Inflammatory macrophage (primary cell): ENCODE measurements at places on chromosomes 12 and 14.

DNA sequence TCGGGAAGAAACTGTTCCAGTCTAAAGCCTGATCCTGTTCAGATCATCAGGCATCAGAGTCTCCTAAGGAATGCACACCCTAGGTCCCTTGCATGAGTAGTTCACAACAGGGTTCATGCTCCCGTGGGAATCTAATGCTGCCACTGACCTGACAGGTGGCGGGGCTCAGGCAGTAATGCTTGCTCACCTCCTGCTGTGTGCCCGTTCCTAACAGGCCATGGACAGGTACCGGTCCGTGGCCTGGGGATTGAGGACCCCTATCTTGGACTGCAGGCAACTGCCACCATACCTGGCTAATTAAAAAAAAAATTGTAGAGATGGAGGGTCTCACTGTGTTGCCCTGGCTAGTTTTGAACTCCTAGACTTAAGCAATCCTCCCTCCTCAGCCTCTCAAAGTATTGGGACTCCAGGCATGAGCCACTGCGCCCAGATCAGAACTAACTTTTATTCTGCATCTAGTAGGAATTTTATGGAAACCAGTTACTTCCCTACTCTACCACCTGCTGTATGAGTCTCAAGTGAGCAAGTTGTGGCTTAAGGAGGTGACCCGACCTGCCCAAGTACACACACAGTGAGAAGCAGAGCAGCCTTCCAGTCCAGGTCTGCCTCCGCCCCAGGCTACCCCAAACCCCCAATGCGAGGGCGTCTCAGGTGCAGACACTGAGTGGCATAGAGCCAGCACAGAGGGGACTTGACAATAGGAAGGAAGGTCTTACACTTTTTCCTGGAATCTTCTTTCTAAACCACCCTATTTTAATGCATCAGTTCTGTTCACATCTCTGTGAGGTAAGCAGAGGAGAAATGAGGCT, 2.5 kb upstream of the PAPLN start:
- DNase-seq: no peak

- no peak for DNase-seq
Measured at GRCh38 chr12:46197883-46198282, 71.0 kb downstream of the SLC38A1 start.

GRCh38 chr12:93819050-93819491, 141.9 kb downstream of the CRADD start:
- DNase-seq: no peak

GRCh38 chr14:60893911-60894310, 87.0 kb downstream of the TRMT5 start:
- DNase-seq: no peak

DNA sequence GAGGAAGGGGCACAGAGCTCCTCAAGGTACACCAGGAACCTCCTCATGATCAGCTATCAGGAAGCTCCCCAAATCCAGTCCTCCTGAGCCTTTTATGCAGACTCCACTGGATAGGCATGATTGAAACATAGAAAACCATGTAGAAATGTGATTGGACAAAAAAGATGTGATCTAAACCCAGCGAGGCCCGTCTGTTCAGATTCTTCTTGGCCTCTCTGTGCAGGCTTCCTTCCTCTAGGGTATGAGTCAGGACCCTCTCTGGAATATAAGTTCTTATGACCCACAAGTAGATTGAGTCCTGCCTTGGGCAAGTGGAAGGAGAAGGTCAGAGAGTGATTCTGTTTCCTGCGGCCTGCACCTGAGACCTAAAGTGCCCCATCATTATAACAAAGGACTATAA, 166.3 kb downstream of the PHLDA1 start:
- DNase-seq: no peak

DNA sequence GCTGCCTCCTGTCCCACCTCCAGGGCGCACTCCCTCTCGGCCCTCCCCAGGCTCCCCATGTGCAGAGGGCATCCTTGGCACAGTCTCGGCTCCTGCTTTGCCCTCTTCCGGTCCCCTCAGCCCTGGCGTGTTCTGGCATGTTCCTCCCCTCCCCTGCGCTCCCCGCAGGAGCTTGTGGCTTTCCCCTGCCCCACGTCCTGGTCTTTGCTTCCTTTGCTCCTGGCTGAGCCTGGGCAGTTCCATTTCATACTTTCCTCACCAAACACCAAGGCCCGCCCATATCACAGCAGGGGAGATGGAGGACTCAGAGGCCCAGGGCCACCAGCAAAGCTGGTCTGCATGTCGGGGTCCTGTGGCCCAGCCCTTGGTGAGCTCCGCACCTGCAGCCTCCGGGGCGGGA, 56.0 kb downstream of the FBRSL1 start:
- DNase-seq: no peak

DNA sequence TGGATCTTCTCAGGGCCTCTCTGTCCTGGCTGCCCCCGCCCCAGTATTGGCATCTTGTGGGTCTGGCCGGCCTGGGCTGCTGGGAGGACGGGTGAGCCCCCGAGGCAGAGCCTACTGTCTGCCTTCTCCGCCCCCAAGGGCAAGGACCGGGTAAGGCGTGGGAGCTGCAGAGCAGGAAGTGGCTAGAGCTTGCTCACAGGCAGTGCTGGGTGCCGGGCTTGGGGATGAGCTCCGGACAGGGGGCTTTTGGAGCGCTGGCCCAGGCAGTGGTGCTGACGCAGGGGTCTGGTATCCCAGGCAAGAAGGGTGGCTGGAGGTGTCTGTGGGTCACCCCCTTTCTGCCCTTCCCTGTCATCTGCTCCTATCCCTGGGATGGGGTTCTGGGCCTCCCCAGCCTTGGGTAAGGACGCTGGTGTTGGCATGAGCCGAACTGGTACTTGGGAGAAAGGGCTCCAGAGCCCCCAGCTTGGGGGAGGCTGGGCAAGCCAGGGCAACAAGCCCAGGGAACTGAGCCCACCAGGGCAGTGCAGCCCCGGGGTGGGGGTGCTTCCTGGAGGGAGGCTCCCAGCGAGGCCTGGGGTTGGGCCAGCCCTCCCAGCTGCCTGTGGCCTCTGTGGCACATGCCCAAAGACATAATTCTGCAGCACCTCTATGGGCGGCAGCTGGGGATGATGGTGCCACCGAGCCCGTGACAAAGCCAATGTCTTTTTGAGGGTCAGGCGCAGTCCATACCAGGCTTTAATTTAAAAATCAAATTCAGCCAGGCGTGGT, 126.3 kb downstream of the KIF26A start:
- no peak for DNase-seq

DNA sequence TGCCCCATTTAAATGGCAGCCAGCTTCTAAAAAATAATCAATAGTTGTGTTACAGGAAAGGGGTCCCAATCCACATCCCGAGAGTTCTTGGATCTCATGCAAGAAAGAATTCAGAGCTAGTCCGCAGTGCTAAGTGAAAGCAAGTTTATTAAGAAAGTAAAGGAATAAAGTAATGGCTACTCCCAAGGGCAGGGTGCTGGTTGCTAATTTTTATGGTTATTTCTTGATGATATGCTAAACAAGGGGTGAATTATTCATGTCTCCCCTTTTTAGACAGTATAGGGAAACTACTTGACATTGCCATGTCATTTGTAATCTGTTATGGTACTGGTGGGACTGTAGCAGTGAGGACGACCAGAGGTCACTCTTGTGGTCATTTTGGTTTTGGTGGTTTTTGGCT, 591.3 kb downstream of the LRFN5 start:
- no peak for DNase-seq

- DNase-seq: no peak
Measured at GRCh38 chr12:105352940-105353635, 22.6 kb downstream of the C12orf75 start.

- no peak for DNase-seq
Measured at GRCh38 chr14:80946797-80947196, 5.3 kb upstream of the CEP128 start.

- DNase-seq: no peak
Measured at GRCh38 chr14:72788255-72788654, 105.6 kb downstream of the DPF3 start.

DNA sequence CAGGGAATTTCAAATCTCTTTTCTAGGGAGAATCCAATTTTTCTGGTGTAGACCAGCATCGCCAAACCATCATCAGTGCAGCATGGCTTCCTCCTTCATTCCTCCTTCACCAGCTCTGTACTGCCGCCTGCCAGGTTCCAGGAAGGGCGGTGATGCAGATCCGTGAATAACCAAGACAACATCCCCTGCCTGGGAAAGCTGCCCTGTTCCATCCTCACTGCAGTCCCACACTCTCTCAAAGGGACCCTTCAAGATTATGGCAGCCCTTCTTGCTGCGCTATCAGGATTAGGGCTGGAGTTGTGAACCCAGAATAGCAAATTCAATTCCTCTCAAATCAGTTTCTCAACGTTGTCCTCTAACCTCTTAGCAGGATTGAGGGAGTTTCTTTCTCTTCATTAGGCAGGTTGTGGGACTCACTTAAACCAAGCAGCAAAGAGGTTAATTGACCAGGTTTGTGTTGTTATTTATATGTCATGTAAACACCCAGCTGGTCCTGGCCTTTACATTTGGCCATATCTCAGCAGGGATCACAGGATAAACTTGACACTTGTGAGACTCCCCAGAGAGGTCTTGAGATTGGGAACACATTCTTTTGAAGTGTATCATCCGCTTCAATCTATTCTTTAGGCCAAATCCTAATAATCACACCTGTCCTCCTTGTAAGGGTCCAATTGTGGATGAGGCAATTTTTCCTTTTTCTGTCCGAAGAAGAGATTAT, 26.2 kb downstream of the TMEM30B start:
- no peak for DNase-seq

- DNase-seq: no peak
Measured at GRCh38 chr14:104248203-104249055, 110.0 kb downstream of the KIF26A start.

- DNase-seq: no peak
Measured at GRCh38 chr12:98354520-98355035, 160.8 kb upstream of the TMPO start.

GRCh38 chr12:87513536-87514280, 515.5 kb downstream of the C12orf50 start:
- no peak for DNase-seq

DNA sequence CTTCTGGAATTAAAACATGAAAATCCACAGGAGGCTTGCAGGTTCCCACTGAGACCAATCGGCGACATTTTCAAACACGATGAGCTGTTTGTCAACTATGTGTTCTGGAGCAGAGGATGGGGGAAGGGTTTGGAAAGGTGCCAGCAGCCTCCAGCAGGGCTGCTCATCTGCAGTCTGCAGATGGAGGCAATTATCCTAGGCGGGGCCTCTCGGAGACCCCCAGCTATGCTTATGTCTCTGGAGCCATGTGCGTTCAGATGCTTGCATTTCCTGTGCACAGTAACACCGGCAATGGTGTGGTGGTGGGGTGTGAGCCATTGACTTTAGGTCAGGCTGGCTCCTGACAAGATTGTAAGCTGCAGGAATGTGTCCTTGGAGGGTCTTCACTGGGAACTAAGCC, 51.7 kb downstream of the RPH3A start:
- DNase-seq: no peak

GRCh38 chr14:47539031-47539461, 136.4 kb downstream of the MDGA2 start:
- DNase-seq: no peak

DNA sequence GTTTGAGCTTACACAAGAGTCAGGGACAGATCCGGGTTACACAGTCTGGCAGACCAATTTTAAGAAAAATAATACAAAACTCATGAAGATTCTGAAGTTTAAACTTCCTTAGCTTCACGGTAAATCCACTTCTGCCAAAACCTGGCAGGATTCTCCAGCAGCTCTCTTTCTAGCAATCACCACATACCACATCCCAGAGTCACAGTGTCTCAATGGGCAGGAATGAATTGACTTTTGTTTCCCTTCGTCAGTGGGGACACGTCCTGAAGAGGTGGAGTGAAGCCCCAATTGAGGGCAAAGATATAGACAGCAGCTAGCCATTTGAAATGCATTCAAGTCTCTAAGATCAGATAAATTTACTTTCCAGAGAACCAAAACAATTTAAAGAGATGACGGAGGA, 117.1 kb upstream of the ARHGAP5 start:
- DNase-seq: no peak

DNA sequence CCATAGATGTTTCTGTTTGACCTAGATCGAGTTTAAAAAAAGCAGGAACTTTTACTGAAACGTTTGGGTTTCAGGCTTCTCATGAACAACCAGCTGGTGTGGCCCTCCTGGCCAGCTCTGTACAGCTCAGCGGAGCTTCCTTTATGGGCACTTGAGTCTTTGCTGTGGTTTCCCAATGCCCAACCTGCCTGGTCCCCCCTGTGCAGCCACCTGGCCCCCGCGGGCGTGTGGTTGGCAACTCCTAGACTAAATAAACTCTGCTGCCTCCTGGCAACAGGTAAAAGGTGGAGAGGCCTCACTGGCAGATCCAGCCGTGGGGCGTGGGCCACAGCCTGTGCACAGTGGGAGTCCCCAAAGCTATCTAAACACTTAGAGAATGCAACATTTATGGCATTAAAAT, 38.7 kb downstream of the ADGRD1 start:
- no peak for DNase-seq

GRCh38 chr14:75605916-75606315, 27.5 kb downstream of the FLVCR2 start:
- DNase-seq: no peak

DNA sequence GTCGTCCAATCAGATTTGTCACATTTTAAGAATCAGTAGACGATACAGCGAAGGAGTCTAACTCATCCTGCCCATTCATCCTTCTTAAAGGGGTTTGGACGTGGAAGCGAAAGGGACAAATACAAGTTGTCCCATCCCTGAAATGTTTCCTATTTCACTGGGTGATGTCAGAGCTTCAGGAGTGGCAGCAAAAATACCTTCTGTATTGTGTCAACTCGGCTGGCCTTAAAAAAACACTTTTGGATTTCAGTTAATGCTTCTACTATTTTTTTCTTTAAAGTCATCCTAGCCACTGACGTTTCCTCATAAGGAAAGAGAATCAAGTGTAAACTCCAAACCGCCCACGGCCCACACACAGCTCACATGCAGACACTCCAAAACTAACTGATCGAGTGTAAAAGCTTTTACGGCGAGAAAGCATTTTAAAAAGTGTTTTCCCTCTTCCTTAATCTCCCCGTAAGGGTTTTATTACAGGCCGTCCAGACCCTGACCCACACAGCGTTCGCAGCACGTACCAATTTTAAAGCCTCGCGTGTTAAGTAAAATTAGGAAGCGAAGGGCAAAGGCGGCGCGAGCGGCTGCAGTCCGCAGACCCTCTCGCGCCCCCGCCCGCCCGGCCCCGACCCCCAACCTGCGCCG, 593 bp downstream of the CFL2 start:
- peak; percentile 63 for DNase-seq

DNA sequence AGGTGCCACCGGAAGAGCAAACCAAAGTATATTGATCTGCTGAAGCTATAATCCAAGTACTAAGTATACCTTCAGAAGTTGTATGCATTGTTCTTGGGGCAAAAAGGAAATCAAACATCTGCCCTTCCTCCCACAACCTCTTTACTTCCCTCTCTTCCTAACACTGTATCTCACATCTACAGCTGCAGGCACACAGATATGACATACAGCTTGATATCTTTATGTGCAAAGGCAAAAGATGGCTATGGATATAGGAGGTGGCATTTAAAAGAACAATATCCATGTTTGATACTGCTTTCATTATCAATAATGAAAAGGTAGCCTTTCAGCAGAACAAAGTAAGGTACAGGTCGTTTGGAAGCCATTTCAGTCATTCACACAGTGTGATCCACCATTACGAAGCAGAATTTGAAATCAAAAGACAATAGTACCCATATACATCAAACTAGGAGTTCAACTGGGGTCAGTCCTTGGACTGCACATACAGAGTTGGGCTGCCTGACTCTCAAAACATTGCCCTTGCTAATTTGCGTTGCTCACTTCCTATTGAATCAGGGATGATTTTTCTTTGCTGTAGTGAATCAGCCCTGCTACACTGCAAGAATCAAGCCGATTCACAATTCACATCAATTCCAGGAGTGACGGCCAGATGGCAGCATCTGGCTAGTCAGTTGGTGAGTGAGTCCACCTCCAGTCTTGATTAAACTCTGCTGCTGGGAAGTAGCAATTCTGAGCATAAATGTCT, 8.9 kb downstream of the ANG start:
- peak; percentile 80 for DNase-seq

- peak; percentile 40 for DNase-seq
Measured at GRCh38 chr12:56928262-56928661, 5.9 kb downstream of the SDR9C7 start.
